ENCODE measurements at places on chromosomes 3 and 15.

DNA sequence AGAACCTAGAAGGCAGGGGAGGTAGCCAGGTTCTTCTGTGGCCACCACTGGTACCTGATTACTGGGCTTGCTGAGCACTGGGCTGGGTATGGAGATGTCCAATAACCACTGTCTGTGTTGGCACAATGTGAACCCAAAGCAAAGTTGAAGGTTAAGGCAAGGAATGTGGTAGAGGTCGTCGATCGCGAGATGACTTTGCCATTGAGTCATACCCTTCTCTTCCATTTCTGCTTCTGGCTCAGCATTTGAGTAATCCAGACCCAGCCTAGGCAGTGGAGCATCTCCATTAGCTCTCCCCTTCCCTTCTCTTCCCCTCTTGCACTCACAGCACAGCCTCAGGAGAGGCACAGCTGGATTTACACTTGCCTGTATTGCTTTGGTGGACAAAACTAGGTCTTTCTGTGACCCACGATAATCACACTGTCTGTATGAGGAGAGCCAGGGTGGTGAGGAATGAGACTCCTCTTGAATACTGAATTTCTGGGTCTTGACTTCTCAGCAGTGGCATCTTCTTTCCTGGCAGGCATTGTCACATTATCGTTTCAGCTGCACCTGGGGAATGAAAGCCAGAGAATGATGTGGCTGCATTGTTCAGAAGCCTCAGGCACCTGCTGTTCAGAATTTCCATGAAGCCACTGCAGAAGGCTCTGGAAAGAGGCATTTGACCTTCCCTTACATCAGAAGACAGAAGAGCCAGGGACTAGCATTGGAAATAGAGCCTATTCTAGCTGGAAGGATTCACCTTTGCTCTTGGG, 272.6 kb downstream of the PDCD6IP start:
- no peak for DNase-seq

DNA sequence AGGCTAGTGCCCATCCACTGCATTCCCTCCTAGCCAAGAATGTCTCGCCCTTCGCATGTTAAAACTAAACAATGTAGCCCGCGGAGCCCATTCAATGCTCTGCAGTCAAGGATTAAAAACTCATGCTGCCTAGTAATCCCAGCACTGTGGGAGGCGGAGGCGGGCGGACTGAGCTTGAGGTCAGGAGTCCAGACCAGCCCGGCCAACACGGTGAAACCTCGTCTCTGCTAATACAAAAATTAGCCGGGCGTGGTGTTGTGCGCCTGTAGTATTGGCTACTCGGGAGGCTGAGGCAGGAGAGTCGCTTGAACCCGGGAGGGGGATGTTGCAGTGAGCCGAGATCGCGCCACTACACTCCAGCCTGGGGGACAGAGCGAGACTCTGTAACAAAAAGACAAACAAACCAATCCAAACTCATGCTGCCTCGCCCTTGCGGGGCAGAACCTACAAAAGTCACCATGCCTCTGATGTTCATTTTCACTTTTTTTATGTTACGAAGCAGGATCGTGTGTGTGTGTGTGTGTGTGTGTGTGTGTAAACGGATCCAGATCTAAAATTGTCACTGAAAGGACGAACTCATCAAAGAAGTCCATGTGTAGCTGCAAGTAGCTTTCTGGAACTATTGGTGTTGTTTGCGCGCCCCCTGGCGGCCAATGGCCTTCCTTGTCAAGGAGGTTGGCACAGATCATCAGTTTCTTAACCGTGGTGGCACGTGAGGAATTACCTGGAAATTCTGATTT, 54.8 kb upstream of the SPESP1 start:
- DNase-seq = peak; percentile 69

DNA sequence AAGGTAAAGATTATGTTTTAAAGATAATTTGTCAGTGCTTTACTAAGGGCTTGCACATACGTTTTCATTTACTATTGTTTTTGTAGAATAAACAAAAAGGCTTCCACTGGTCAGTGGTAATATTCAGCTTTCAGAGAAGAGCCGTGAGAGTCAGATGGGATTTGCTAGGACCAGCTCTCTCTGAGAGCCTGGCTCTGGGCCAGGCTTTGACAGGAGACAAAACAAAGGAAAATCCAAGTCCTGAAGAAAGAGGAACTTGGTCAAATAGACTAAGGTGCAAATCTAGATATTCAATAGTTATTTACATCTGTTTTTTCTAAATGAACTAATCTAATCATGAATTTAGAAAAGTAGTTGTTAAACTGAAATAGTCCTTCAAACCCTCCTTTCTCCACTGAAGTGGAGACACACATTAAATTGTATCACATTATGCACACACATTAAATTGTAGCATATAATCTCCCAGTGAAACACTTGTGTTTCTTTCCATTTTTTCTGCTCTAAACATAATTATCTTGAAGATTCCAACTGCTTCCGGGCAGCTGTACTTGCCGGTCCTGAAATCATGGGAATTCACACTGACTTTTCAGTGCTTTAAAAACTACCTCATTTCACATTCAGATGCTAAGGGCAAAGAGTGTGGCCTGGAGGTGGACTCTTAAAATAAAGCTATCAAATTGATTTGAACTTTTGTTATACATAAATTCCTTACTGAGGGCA, 55.1 kb upstream of the FILIP1L start:
- DNase-seq = no peak

GRCh38 chr3:127015282-127016042, 32.5 kb downstream of the PLXNA1 start:
- no peak for DNase-seq

DNA sequence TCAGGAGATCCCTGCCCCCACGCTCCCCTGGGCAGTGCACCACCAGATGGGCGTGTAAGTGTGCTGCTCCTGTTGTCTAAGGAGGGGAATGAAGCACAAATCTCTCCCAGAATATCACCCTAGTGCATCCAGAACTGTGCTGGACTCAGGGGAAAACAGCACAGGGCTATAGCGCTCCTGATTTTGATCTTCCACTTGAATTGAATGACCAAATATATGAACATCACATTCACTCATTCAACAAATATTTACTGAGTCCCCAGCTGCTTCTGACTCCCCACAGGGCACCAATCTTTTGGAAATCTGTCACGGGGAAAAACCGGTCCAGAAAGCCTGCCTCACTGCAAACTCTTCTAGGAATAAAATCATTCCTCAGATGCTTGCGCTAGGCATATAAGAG, 2.4 kb downstream of the CPLX3 start:
- DNase-seq = no peak

DNA sequence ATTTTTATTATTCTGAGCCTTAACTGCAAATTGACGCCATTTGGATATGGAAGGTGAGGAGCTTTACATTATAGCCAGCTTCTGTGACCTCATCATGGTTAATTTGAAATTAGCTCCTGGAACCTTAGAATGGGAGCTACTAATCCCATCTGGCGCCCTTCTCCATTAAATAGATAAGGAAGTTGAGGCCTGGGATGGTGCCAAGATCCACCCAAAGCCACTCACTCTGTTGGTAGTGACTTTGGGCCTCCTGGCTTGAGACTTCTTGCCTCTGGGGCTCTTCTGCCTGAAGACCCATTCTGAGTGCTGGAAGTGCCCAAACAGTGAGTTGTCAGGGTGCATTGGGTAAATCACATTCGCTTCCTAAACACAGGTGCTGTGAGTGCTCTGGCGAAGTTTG, 12.0 kb upstream of the HMCES start:
- DNase-seq = no peak

- no peak for DNase-seq
Observed at GRCh38 chr3:158631981-158632380, 12.3 kb upstream of the GFM1 start.

DNA sequence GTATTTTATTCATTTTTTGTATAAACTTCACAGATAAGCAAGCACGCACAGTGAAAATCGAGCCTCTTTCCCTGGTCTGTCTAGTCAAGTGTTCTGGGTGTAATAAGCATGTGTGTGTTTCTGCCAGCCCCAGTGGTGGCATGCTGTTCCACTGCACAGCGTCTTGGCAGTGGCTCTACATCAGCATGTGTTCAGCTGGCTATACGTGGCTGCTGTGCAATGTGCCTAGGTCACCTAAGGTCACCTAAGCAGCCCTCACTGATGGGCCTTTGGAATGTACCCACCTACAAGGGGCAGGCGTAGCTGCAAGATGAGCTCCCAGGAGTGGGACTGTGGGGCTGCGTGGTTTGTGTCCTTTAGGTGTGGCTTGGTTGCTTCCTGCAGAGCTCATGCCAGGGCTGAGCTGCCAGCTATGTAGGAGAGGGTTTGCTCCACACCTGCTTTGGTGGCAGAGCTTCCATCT, 4.9 kb downstream of the LIMD1 start:
- DNase-seq = no peak

GRCh38 chr15:61393524-61393923, 164.4 kb upstream of the RORA start:
- no peak for DNase-seq

- peak; percentile 87 for DNase-seq
Observed at GRCh38 chr3:42256135-42256819, 9.7 kb downstream of the CCK start.

DNA sequence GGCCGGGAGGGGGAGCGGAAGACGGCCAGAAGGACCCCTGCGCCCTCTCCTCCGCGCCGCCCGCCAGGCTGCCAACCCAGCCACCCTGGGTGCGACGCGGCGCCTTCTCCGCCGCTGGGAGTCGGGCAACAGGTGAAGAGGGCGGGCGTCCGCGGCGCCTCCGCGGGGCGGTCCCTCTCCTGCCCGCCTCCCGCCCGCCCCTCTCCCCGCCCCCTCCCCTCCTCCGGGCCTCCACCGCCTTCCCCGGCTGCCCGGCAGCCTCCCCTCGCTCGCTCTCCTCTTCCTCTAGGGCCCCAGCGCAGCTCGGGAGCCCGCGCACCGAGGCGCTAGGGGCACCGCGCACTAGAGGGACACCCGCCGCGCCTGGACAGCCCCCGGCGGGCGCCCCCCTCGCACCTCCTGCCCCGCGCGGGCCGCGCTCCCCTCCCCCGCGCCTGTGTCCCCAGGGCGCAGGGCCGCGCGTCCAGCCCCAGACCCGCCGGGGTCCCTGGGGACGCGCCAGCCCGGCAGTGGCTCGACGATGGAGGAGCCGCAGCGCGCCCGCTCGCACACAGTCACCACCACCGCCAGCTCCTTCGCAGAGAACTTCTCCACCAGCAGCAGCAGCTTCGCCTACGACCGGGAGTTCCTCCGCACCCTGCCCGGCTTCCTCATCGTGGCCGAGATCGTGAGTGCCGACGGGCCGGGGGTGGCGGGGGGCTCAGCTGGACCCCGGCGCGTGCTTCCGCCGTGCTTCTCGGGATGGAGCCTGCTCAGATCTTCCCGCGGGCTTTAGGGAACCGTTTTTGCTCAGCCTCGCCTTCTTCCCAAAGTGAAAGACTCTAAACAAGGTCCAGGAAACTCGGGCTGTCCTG, at the start of gene CMTM8:
Gene CMTM8 (plus strand): TSS at position 228 of the 854 bp plus-strand sequence. CDS start 293 bp downstream, at position 521.
- DNase-seq = peak; percentile 20

GRCh38 chr15:81410318-81410753, 36.3 kb upstream of the TMC3 start:
- DNase-seq = peak; percentile 55

GRCh38 chr3:140370686-140371085, 307.2 kb upstream of the TRIM42 start:
- DNase-seq = no peak

DNA sequence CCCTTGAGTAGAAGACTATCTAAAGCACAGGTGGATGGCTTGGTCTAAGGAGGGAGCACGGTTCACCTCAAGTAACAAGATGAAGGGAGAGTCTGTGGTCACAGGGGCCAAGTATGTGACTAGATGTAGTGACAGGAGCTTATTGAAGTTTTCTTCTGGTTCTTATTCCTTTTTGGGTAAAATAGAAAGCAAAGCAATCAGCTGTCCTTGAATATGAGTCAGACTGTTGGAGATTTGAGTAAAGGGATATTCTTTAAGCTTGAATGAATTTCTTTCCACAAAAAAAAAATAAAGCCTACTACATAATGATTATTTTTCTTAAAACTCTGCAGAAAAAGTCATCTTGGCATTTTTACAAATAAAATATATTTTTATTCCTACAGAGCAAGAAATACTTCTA, 1.5 kb upstream of the CNTN6 start:
- no peak for DNase-seq

GRCh38 chr3:144921710-144922109, 950.1 kb downstream of the DIPK2A start:
- DNase-seq = no peak

GRCh38 chr3:117104381-117104780, 394.8 kb downstream of the TUSC7 start:
- DNase-seq = no peak

DNA sequence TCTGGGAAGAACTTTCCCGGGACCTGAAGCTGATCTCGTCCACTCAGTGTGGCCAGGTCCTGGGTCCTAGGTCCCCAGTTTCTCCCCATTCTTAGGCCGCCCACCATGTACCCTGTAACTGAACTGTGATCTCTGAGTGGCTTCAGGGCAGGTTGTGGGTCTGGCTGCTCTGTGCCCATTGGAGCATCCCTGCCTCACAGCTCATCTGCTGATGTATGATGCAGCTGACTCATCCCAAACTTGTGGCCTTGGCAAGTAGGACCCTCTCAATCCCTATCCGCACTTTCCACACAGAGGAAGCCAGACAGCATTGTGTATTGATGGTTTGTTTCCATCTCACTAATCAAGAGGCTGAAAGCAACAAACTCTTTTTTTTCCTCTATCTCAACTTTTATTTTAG, 69.1 kb upstream of the XCR1 start:
- DNase-seq = no peak

DNA sequence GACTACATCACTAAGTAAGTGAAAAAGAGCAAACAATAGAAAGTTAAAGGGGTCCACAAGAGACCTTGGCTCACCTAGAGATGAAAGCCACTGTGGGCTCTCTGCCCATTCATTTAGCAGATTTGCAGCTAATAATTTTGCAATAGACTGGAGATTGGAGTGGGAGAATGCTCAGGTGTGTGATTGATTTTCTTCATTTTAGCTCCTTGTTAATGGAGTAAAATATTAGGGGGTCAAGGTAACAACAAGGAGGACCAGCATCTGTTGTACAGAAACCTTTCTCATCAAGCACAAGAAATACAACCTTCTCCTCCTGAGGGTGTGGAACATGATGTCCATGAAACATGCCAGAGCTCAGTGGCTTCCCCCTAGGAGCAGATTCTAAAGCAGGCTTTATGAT, 63.2 kb downstream of the TMEM266 start:
- DNase-seq = no peak

GRCh38 chr15:96977886-96978285, 647.4 kb downstream of the NR2F2 start:
- no peak for DNase-seq

- DNase-seq = no peak
Observed at GRCh38 chr3:141011997-141012262, 39.2 kb upstream of the SPSB4 start.

DNA sequence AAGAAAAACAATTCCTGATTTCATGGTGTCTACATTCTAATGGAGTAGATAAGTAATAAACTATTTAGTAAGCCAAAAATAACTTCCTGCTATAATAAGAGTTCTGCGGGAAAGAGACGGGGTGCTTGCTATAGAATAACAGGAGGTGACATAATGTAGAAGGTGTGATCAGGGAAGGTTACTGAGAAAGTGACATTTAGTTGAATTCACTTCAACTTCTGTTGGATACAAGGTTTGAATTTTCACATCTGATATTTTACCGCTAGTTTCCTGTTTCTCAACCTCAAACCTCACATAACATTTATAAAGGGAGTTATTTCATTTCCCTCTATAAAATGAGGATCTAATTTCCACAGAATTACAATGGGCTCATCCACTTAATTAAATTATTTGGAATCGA, 102.3 kb upstream of the GBE1 start:
- no peak for DNase-seq

- DNase-seq = no peak
Observed at GRCh38 chr3:46406788-46407611, at the start of the genes CCR5AS and CCRL2. TSS of gene CCR5AS (minus strand) at chr3:46407066. TSS of gene CCRL2 (plus strand) at chr3:46407259. CDS start at chr3:46408080, 821 bp downstream.

Data from foreskin keratinocyte (primary cell).